Fibroblast of skin of abdomen (primary cell): ENCODE measurements at places on chromosomes 1 and 21.

- no peak for DNase-seq
Observed at GRCh38 chr1:227544067-227545050, 19.0 kb upstream of the ZNF678 start.

DNA sequence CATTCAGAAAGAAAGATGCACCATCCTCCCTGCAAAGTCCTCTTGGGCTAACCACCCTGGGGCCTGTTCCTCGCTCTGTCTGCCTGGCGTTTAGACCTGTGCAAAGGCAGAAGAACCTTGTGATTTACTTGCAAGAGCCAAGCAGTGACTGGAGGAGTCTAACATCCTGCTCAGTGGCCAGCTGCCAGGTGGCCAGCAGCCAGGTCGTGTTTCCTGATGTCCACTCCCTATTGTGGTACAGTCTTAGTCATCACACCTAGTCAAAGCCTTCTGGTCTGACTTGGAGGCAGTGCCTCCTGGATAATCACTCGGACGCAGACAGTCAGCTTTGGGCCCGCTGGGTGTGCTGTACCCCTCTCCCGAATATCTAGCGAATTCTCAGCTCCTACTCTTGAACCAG, 118.1 kb downstream of the PGBD5 start:
- peak; percentile 63 for DNase-seq

- no peak for DNase-seq
Observed at GRCh38 chr1:203638103-203638475, 11.5 kb downstream of the ATP2B4 start.

DNA sequence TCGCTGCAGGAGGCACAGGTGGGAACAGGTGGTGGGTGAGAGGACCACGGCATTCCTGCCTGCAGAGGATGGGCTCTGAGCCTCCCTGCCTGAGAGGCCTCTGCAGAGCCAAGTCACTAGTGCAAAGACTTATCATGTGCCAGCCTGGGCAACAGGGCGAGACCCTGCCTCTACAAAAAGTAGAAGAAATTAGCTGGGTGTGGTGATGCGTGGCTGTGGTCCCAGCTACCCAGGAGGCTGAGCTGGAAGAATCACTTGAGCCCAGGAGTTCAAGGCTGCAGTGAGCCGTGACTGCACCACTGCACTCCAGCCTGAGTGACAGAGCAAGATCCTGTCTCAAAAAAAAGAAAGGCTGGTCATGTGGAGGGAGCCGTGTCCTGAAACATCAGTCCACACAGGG, 46.4 kb downstream of the PKNOX1 start:
- DNase-seq: no peak

GRCh38 chr1:162527314-162527713, 29.7 kb downstream of the UHMK1 start:
- no peak for DNase-seq

DNA sequence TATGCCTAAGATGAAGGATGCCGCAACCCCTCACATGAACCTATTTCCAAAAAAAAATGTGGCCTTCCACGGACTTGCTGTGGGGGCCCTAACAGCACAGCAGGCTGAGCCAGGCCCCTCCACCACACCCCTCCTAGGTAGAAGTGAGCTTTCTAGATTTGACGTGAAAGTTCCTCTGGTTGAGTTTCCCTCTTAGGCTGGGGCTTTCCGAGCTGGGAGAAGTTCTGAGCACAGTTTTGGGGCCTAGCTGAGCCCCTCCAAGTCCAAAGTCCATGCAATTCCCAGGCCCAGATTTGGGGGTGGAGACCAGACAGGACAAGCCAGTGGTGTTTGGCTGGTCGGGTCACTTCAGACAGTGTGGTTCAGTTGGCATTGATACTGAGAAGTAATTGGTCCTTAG, 13.8 kb upstream of the PHLDA3 start:
- DNase-seq: no peak

DNA sequence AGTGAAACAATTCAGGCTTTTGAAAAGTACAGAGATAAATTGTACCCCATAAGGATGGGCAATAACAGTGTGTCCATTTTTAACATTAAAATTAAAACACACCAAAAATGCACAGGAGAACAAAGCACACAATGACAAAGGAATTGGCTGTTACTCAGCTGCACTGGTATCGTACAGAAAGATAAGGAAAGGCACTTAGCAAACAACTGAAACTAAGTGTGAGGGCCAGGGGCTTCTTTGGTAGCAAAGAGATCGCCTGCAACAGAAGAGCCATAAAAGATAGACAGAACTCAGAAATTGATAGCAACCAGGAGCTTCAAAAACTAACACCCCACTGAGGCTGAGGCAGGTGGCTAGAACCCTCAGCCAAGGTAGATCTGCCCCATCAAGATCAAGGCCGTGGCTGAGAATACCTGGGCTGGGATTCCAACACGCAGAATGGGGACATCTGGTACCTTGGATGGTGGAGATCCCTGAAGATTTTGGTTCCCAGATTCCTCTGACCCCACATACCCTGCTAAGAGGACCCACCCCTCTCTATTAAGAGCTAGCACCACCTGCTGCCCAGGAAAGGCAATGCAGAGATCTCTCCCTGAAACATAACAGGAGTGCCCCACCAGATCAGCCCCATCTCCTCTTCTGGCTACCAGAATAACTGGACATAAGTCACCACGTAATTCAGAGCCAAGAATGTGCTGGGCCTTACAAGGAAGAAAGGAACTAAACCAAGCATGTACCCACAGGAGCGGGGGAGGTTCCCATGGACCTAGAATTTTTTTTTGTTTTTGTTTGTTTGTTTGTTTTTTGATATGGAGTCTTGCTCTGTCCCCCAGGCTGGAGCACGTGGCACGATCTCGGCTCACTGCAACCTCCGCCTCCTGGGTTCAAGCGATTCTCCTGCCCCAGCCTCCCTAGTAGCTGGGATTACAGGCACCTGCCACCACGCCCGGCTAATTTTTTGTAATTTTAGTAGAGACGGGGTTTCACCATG, 16.2 kb downstream of the PLEKHO1 start:
- DNase-seq: peak; percentile 58

- no peak for DNase-seq
Observed at GRCh38 chr1:160680399-160680798, 31.2 kb downstream of the CD48 start.

GRCh38 chr1:114379987-114380386, 131.0 kb downstream of the TRIM33 start:
- no peak for DNase-seq

GRCh38 chr21:17931080-17931479, 111.9 kb upstream of the C21orf91 start:
- DNase-seq: no peak

GRCh38 chr1:31239653-31240241, at the start of gene NKAIN1:
Gene NKAIN1 (minus strand): TSS chr1:31239887. CDS start chr1:31239547, 340 bp downstream.
- no peak for DNase-seq

DNA sequence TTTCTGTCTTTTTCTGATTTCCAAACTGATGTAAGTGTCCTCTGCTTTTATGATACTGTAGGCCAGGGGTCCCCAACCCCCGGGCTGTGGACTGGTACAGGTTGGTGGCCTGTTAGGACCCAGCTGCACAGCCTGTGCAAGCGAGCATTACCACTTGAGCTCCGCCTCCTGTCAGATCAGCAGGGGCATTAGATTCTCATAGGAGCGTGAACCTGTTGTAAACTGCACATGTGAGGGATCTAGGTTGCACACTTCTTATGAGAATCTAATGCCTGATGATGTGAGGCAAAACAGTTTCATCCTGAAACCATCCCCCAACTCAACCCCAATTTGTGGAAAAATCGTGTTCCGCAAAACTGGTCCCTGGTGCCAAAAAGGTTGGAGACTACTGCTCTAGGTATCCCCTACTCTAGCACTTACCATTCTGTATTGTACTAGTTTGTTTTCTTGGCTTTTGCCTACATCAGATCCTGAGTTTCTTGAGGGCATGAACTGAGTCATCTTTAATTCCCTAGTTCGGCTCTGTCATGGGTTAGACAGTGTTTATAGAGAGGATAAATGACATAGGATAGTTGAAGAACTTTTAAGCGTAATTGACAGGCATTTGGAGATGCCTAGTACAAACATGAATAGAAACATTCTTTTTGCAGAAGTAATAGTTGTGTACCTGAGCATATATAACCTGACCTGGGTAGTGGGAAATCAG, 4.1 kb downstream of the ABCD3 start:
- no peak for DNase-seq

DNA sequence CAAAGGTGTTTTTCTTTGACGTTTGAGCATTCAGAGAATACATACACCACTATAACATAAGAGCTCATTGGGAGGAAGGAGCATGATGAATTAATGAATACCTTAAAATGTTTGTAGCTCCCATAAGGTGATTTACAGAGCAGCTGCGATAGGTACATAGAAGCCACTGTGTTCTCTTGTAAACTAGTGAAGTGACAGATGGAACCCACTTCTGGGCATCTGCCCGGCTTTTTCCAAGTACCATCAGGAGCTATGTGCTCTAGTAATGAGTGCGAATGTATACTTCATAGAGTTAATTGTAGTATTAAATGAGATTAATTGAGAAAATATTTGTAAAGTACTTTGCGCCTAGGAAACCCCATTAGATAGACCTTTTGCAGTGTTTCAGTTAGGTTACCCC, 48.4 kb downstream of the HENMT1 start:
- DNase-seq: no peak

GRCh38 chr1:199809311-199809710, 218.2 kb upstream of the NR5A2 start:
- DNase-seq: no peak

- no peak for DNase-seq
Observed at GRCh38 chr1:29983321-29983720, 740.1 kb downstream of the MATN1 start.

DNA sequence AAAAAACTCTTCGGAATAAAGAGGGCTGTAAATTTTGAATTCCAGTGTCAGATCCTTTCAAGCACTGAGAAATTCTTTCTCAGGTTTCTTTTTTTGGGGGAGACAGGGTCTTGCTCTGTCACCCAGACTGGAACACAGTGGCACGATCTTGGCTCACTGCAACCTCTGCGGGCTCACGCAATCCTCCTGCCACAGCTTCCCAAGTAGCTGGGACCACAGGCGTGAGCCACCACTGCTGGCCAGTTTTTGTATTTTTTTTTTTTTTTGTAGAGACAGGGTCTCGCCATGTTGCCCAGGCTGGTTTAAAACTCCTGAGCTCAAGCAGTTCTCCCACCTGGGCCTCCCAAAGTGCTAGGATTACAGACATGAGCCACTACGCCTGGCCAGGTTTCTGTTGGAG, 34.8 kb upstream of the EPHA8 start:
- no peak for DNase-seq

DNA sequence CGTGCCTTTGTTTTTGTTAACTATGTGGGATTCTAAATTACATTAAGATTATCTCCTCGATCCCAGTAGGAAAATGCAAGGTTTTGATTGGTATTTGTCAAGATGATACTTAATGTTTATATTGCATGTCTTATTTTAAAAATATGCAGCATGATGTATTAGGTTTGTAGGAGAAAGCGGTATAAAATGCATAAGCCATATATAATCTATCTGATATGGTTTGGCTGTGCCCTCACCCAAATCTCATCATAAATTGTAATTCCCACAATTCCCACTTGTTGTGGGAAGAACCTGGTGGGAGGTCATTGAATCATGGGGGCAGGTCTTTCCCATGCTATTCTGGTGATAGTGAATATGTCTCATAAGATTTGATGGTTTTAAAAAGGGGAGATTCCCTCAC, 198.1 kb upstream of the NCAM2 start:
- DNase-seq: peak; percentile 20

- no peak for DNase-seq
Observed at GRCh38 chr1:119623193-119623515, 24.9 kb downstream of the ZNF697 start.

GRCh38 chr1:22247527-22248245, 104.8 kb upstream of the WNT4 start:
- DNase-seq: no peak

GRCh38 chr1:226615876-226616275, 67.3 kb downstream of the STUM start:
- no peak for DNase-seq
